ENCODE measurements at places on chromosomes 16 and 17.

- no peak for DNase-seq
These were observed 70.5 kb downstream of the GAS7 start for GRCh38 chr17:10127819-10128425.

DNA sequence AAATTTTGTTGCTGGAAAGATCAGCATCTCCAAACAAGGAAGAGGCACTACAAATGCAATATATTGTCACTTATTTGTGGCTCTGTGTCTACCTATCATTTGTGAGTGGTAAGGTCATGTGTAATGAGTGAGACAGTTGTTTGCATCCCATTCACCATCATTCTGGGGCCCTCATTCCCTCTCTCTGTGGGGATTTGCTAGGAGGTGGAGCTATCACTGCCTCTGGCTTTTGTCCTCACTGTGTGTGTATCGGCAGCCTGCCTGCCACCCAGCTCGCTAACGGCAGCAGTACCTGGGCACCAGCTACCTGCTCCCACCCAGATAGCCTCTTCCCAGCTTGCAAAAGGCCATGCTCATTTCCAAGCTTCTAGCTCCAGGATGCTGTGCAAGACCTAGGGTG lies 379.2 kb upstream of the ZFHX3 start:
- no peak for DNase-seq

DNA sequence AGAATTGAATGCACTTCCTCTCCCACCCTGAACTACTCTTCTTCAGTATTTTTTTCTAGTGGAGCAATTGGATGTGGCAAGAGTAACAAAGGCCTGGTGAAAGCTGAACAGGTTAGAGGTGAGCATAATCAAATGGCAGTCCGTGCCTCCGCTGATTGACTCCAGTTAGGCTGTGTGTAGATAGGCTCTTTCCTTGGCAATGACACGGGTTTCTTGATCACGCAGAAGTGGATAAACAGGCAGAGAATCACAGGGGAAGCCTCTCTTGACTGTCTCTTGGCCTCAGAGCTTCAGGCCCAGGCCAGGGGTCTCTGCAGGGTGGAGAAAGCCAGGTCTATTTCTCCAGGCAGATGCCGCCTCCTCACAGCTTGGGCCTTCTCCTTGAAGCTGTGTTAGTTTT lies 4.2 kb downstream of the CD300LB start:
- no peak for DNase-seq

GRCh38 chr17:14332331-14332730 lies 31.4 kb downstream of the HS3ST3B1 start:
- no peak for DNase-seq

DNA sequence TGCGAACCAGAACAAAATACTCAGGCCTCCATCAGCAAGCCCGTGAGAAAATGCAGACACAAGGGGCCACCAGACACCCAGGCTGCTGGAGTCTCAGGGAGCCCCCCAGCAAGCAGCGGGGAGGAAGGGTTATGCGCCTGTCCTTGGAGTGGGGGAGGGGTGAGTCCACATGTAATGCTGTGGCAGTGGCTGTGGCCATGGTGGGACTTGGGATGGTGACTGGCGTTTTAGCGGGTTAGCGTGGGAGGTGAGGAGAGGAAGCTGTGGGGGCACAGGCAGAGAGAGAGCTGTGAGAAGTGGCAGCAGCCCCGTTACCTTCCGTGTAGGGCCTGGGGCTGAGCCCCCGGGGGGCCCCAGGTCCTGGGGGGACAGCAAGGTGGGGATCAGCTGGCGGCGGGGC lies 58.3 kb downstream of the SRCIN1 start:
- DNase-seq = no peak

DNA sequence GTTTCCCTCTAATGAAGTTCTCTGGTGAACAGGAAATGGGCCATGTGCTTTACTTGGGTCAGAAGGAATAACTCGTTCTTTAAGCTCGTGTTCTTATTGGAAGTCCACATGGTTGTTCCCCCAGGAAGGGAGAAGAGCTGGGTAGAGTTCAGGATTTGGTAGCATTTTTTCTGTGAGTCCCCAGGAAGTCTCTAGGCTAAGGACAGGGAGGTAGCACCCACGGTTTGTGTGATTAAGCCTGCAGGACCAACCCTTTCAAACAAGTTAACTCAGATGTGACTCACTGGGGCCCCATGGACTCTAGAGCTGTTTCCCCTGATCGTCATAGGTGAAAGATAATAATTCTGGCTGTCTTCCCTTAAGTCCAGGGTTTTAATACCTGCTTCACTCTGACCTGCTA lies 16.4 kb downstream of the SAP30BP start:
- DNase-seq = no peak

DNA sequence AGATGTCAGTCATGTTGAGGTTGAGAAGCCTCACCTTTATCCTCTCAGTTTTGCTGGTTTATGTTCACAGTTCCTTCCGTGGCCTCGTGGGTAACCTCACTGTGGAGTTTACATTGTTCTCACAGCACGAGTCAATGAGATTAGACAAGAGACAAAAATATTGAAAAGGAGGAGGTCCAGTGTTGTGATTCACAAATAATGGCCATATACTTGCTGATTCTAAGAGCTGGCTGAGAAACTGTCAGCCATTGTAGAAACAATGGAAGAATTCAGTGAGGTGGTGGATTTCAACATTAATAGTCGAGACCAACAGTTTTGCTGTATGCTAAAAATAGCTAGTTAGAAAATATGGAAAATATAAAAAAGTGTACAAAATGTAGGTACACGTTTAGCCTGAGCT lies 176.4 kb upstream of the WSCD1 start:
- no peak for DNase-seq
